ENCODE measurements at places on chromosomes 16 and 17. TPM values are rescaled to one million over a fixed set of nuclear protein-coding genes. Genes with fewer than 3 reads are reported as not detected.

DNA sequence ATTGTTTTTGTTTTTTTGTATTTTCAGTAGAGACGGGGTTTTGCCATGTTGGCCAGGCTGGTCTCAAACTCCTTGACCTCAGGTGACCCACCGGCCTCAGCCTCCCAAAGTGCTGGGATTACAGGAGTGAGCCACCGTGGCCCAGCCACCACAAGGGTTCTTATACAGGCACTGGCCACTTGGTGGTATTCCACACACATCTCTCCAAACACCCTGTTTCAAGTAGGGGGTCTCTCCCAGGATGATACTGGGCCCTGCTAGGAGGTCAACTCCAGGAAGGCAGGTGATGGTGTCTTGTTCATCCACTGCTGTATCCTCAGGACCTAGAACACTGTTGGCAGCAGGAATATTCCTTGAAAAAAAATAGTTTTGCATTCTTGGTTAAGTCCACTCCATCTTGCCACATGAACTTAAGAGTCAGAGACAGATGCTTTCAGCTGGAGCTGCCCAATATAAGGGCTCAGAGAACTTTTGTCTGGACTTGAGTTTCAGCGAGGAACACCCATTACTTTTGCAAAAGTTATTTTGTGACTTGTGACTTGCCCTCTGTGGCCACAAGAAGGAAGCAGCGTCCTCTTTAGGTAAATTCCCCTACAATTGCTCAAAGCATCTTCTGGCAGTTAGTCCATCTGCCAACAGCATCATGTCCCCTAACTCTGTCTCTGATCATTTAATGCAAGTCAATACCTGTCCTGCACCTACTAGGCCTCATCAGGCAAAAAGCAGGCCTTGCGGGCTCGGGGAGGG is 7.4 kb upstream of the EEF2K start:
- peak; percentile 40 for DNase-seq

DNA sequence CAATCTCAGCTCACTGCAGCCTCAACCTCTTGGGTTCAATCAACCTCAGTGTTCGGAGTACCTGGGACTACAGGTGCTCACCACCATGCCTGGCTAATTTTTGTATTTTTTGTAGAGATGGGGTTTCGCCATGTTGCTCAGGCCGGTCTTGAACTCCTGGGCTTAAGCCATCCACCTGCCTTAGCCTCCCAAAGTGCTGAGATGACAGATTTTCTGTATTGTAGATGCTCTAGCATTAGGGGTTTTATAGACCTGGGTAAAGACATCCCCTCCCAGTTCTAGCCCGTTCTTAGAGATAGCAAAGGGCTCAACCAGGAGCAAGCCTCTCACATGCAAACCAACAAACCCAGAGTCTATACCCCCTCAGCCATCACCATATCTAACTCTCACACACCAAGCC is 57.3 kb downstream of the XYLT1 start:
- no peak for DNase-seq

DNA sequence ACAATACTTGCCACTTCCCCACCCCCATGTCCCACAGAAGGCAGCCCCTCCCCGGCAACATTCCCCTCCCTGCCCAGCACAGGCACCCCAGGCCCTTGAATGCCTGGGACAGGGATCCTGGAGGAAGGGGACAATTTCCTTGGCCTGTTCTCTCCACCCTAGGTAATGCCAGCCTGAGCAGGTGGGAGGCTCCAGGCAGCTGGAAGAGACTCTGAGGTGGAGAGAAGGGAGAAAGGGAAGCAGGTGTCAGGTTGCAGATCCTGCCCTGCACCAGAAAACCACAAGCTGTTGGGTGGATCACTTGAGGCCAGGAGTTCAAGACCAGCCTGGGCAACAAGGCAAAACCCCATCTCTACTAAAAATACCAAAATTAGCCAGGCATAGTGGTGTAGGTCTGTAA is 8.9 kb downstream of the MPP2 start:
- no peak for DNase-seq

DNA sequence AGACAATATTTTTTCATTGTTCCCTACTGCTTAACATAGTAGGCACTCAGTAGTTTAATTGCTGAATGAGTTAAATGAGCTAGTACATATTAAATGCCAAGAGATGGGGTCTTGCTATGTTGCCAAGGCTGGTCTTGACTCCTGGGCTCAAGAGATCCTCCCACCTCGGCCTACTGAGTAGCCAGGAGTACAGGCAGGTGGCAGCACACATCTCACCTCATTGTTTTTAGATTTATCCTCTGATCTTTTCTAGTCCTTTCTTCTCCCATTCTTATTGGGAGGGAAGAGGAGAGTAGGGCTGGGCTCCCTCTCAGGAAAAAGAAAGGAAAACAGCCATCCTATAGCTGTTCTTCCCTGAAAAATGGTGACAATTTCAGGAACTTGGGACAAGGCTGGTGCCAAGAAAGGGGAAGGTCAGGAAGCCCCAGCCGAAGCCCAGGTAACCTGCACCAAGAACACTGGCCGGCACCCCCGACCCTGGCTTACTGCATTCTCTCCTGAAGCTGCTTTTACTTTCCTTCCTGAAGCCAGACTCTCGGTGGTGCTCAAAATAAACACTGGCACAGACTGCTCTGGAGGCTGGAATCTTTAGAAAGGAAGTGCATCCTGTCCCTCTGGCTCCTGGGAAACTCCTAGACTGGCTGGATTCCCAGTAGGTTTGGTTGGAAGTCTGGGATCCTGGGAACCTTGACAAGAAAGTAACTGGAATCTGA is 2.7 kb downstream of the TNFAIP1 start:
- DNase-seq: no peak

- DNase-seq: no peak
Observed at GRCh38 chr17:41768682-41769288, 17.7 kb downstream of the JUP start.

GRCh38 chr17:5210614-5211252 is 19.1 kb upstream of the ZNF594 start:
- DNase-seq: no peak

GRCh38 chr17:61582593-61582992 is 8.4 kb downstream of the NACA2 start:
- no peak for DNase-seq

GRCh38 chr17:4850246-4850645 is 17.1 kb downstream of the MINK1 start:
- no peak for DNase-seq

DNA sequence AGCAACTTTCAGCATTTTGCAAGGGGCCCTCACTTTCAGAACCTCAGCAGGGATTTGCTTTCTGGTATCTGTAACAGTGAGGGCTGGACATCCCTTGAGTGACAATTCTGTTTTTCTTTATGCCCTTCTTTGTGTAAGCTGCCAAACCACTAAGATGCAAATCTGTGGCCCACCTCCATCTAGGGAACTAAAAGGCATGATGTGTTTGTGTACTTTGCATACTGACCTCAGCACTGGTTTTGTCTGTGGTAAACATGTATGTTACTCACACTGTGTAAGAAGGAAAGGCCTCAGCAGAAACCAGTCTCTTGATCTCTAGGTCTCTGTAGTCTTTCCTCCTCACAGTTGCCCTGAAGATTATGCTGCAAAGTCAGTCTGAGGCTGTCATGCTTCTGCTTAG is 396.6 kb upstream of the DYNLRB2 start:
- no peak for DNase-seq

- DNase-seq: no peak
Observed at GRCh38 chr17:81825841-81826466, 7.1 kb downstream of the MCRIP1 start.

DNA sequence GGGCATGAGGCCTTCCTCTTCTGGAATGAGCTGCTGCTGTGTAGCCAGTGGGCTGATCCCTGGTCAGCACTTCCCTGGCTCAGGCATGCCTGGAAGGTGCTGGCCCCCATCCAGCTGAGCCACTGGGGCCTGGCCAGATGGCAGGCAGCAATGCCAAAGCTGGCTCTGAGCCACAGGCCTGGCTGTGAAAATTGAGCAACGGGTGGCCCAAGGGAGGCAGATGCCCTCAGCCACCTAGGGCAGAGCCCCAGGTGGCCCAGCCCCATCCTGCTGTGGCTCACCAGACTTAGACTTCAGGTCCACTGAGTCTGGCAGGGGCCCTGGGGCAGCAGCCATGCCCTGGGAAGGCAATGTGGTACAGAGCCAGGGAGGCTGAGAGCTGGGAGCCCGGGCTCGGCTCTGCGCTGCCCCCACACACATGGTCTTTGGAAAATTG is 8.5 kb upstream of the CRHR1 start:
- DNase-seq: no peak

- DNase-seq: no peak
Observed at GRCh38 chr16:79647586-79647985, 47.0 kb upstream of the MAF start.

DNA sequence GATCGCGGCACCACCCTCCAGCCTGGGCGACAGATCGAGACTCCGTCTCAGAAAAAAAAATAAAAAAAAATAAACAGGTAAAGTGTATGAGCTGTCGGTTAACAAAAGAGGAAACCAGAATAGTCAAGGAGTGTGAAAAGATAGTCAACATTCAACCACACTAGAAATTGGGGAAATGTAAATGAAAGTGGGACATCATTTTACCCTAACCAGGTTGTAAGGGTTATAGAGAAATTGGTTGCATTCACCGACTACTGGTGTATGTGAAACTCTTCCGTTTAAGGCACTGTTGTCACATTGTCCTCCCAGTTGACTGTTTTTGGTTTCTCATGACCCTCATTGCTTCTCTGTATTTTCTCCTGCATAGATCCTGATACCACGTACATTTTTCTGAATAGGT is 62.8 kb downstream of the RABEP1 start:
- no peak for DNase-seq

- DNase-seq: no peak
Observed at GRCh38 chr16:29310852-29311314, 95.6 kb downstream of the NPIPB11 start.

DNA sequence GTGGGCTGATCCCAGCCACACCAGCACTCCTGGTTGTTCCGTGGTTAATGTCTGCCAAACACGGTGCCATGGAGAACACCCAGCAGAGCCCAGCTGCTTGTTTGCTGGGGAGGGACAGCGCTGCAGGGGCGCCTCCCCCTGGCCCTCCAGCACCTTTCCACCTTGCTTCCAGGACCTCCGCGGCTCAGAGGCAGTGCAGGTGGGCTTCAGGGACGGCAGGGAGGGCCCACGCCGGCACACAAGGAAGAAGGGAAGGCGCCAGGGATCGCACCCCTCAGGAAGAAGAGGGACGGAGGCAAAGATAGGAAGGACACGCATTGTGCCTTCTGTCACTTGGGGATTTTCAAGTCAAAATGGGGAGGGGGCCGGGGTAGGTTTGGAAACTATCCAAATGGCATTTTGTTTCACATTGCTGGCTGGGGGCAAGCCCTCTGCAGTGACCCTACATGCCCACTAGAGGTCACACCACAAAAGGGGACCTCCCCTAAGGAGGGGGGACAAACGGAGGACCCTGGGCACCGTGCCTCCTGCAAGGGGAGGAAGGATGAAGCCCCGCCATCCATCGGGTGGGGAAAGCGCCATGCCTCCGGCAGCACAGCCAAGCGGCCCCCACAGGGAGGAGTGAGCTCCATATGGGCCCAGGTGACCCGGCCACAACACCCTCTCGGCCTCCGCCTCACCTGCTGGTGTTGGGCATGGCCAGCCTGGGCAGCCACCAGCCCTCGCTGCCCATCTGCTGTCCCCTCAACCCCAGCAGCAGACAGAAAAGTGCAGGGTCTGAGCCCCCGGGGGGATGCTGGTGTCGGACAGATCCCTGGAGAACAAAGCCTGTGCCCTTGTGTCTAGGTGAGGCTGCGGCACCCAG is 7.5 kb upstream of the C16orf95 start:
- DNase-seq: peak; percentile 31

- no peak for DNase-seq
Observed at GRCh38 chr17:73265646-73266640, 4.3 kb upstream of the CPSF4L start.

- DNase-seq: no peak
Observed at GRCh38 chr17:81125573-81126081, 39.7 kb upstream of the PVALEF start.

DNA sequence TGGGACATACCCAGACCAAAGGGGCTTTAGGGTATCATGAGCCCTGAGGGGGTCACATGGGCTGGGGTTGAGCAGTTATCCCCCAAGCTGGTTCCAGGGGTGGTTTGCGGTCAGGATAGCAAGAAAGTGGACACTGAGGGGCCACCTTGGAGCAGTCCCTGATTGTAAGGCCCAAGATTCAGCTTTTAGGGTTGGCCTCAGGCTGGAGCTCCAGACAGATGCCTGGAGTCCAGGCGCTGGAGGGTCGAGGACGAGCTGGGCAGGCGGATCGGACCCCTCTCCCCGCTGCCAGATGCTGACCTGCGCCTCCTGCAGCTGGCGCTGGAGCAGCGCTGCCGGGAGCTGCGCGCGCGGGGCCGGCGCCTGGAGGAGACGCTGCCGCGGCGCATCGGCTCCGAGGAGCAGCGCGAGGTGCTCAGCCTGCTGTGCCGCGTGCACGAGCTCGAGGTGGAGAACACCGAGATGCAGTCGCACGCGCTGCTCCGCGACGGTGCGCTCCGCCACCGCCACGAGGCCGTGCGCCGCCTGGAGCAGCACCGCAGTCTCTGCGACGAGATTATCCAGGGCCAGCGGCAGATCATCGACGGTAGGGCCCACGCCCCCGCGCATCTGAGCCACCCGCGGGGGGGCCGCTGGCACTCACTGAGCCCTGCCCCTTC is 10.0 kb downstream of the BTBD17 start:
- no peak for DNase-seq

The RAB37 gene
- total RNA-seq: 21.1 TPM

The TIMP2 gene
- total RNA-seq: 6.2 TPM

The MYOCD gene
- total RNA-seq: not detected

The KRTAP4-1 gene
- total RNA-seq: not detected

The SMTNL2 gene
- total RNA-seq: not detected

The CCL16 gene
- total RNA-seq: not detected

The HSPB9 gene
- not detected for total RNA-seq

The TBC1D3L gene
- total RNA-seq: 1.1 TPM

The TLCD2 gene
- total RNA-seq: 0.34 TPM

The SLFN14 gene
- total RNA-seq: not detected
